ENCODE measurements at places on chromosomes 3 and 15.

DNA sequence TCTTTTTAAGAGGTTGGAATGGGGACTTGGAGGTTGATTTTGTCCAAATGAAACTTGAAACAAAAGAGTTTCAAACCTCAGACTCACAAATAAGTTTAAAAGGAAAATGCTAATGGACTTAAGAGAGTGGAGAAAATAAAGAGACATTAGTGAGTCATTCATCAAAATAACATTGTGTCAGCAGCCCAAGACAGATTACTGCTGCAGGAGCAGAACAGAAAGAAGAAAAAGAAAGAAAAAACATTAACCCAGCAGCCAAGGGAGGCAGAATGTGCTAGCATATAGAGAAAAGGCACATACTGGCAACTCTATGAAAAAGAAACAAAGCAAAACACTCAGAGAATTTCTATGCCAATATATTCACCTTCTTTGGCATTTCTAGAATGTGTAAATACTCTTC lies 42.6 kb downstream of the ADAMTS9 start:
- no peaks in the 10 kb centered on the region for H3K27me3 ChIP-seq
- peaks cover 17% of the 10 kb centered on the region for H3K4me1 ChIP-seq
- no peak overlapping the region for H3K27ac ChIP-seq
- H3K4me3 ChIP-seq = no peak overlapping the region
- peaks cover 74% of the 10 kb centered on the region for H3K36me3 ChIP-seq

DNA sequence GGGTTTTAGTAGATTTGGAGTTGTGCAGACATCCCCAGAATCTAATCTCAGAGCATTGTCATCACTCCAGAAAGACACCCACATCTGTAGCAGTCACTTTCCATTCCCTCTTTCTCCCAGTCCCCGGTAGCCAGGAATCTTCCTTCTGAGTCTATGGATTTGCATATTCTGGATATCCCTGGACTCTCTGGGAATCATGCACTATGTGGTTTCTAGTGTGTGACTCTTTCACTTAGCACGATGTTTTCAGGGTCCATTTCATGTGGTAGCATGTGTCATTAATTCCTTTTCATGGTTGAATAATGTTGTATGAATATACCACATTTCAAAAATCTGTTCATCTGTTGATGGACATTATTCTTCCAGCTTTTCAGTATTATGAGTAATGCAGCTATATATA lies 29.3 kb downstream of the FBLN2 start:
- H3K27ac ChIP-seq = no peak overlapping the region
- H3K4me3 ChIP-seq = no peak overlapping the region
- DNase-seq = no peak
- no peaks in the 10 kb centered on the region for H3K36me3 ChIP-seq

GRCh38 chr3:111733154-111733553 lies 125.9 kb upstream of the PHLDB2 start:
- H3K27me3 ChIP-seq = no peaks in the 10 kb centered on the region
- no peak overlapping the region for H3K4me3 ChIP-seq
- no peaks in the 10 kb centered on the region for H3K36me3 ChIP-seq
- H3K4me1 ChIP-seq = peaks cover 58% of the 10 kb centered on the region
- DNase-seq = no peak

GRCh38 chr3:100088735-100089368 lies 25.4 kb downstream of the FILIP1L start:
- H3K27me3 ChIP-seq = no peaks in the 10 kb centered on the region
- no peaks in the 10 kb centered on the region for H3K36me3 ChIP-seq
- no peak overlapping the region for H3K4me3 ChIP-seq
- no peak overlapping the region for H3K27ac ChIP-seq
- peaks cover 49% of the 10 kb centered on the region for H3K4me1 ChIP-seq

DNA sequence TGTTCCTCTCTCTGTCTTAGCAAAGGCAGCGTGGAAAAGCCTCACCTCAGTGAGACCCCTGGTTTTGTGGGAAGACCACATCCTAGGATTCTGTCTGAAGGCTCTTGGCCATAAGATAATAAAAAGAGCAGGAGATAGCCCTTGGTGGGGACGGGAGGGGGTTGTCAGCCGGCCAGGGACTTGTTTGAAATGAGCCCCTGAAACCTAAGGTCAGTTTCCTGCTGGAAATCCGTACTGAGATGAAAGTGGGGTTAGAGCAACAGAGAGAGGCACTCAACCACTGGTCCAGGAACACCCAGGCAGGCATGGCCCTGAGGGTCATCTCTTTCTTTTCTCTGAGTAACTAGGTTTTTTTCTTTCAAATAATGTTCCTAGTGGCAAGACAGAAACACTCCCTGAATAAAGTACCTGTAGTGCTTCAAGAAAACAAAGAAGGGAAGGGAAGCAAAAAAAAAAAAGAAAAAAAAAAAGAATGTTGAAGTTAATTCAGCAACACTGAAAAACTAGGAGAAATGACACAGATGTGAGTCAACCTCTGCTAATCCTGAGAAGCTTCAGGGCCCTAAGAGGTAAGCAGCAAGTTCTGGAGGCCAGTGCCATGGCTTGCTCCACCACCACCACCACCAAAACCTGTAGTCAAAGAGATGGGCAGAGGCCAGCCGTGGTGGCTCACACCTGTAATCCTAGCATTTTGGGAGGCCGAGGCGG lies 3.2 kb downstream of the ITGB5 start:
- H3K27me3 ChIP-seq = no peaks in the 10 kb centered on the region
- H3K4me3 ChIP-seq = no peak overlapping the region
- DNase-seq = no peak
- peaks cover 72% of the 10 kb centered on the region for H3K4me1 ChIP-seq

- no peak overlapping the region for H3K4me3 ChIP-seq
- no peaks in the 10 kb centered on the region for H3K36me3 ChIP-seq
- H3K4me1 ChIP-seq = no peaks in the 10 kb centered on the region
- DNase-seq = no peak
Measured at GRCh38 chr3:135905058-135905724, 60.3 kb upstream of the PPP2R3A start.

GRCh38 chr3:113571360-113571759 lies 39.0 kb downstream of the SIDT1 start:
- H3K4me1 ChIP-seq = no peaks in the 10 kb centered on the region
- no peak overlapping the region for H3K27ac ChIP-seq
- DNase-seq = no peak
- no peaks in the 10 kb centered on the region for H3K36me3 ChIP-seq
- no peak overlapping the region for H3K4me3 ChIP-seq

- peaks cover 14% of the 10 kb centered on the region for H3K4me1 ChIP-seq
- H3K4me3 ChIP-seq = no peak overlapping the region
- DNase-seq = no peak
- H3K27me3 ChIP-seq = no peaks in the 10 kb centered on the region
- no peak overlapping the region for H3K27ac ChIP-seq
- H3K36me3 ChIP-seq = peaks cover 7% of the 10 kb centered on the region
Measured at GRCh38 chr3:17207979-17208378, 323.2 kb downstream of the PLCL2 start.

GRCh38 chr15:68274201-68274848 lies 3.2 kb upstream of the FEM1B start:
- H3K36me3 ChIP-seq = no peaks in the 10 kb centered on the region
- H3K27ac ChIP-seq = peak overlapping the region; percentile 39
- H3K27me3 ChIP-seq = no peaks in the 10 kb centered on the region
- DNase-seq = no peak
- H3K4me3 ChIP-seq = no peak overlapping the region
- peaks cover 60% of the 10 kb centered on the region for H3K4me1 ChIP-seq

DNA sequence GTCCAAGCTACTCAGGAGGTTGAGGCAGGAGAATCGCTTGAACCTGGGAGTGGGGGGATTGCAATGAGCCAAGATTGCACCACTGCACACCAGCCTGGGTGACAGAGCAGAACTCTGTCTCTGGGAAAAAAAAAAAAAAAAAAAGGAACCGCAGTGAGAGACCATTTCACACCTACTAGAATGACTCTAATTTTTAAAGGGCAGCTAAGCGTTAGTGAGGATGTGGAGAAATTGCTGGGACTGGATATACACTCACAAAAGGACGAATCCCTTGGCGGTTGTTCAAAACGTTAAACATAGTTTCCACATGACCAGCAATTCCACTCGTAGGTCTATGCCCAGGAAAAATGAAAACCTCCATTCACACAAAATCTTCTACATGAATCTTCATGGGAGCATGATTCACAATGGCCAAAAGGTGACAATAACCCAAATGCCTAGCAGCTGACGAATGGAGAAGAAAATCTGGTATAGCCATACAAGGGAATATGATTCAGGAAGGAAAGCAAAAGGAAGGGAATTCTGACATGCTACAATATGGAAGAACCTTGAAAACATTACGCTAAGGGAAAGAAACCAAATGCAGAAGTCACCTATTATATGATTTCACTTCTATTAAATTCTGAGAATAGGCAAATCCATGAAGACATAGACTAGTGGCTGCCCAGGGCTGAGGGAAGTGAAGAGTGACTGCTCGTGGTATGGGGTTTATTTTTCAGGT lies 127.0 kb downstream of the CHSY1 start:
- H3K27ac ChIP-seq = no peak overlapping the region
- no peaks in the 10 kb centered on the region for H3K36me3 ChIP-seq
- H3K4me3 ChIP-seq = no peak overlapping the region
